ENCODE measurements at places on chromosomes 3 and 15. TPM values are rescaled to one million over a fixed set of nuclear protein-coding genes. Genes with fewer than 3 reads are reported as not detected.

DNA sequence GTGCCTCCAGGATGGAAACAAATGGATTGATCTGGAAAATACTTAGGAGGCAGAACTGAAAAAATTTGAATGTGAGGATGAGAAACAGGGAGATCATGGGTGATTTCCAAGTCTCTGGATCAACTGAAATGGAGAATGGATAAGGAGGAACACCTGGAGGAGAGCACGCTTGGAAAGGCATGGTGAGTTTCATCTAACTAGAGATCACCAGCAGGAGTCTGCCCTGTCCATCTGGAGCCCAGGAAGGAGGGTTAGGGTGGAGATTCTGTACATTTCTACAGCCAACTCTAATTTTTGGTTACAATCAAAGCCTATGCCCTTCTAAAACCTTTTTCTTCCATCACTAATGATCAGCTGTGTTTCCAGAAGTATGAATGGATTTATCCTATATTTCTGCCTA is 995.9 kb upstream of the CFAP20DC start:
- no peak for DNase-seq
- H3K4me3 ChIP-seq, result no peak overlapping the region
- peak overlapping the region; percentile 64 for H3K27ac ChIP-seq
- peaks cover 43% of the 10 kb centered on the region for H3K36me3 ChIP-seq
- H3K4me1 ChIP-seq, result peaks cover 66% of the 10 kb centered on the region
- H3K27me3 ChIP-seq, result no peaks in the 10 kb centered on the region

Gene GOLGA6L7
- total RNA-seq, result not detected

Gene SST
- total RNA-seq, result not detected

- H3K4me3 ChIP-seq, result no peak overlapping the region
- no peak for DNase-seq
- H3K27ac ChIP-seq, result no peak overlapping the region
- H3K27me3 ChIP-seq, result peaks cover 3% of the 10 kb centered on the region
- no peaks in the 10 kb centered on the region for H3K36me3 ChIP-seq
- H3K4me1 ChIP-seq, result no peaks in the 10 kb centered on the region
These were observed 5.1 kb upstream of the TM4SF1 start for GRCh38 chr3:149382518-149382917.

GRCh38 chr15:51223771-51224229 is 114.6 kb downstream of the CYP19A1 start:
- no peak overlapping the region for H3K4me3 ChIP-seq
- H3K27me3 ChIP-seq, result peaks cover 11% of the 10 kb centered on the region
- no peaks in the 10 kb centered on the region for H3K36me3 ChIP-seq
- H3K27ac ChIP-seq, result no peak overlapping the region
- H3K4me1 ChIP-seq, result peaks cover 6% of the 10 kb centered on the region

- no peak overlapping the region for H3K4me3 ChIP-seq
- no peaks in the 10 kb centered on the region for H3K36me3 ChIP-seq
- H3K4me1 ChIP-seq, result no peaks in the 10 kb centered on the region
- H3K27ac ChIP-seq, result no peak overlapping the region
- no peak for DNase-seq
- H3K27me3 ChIP-seq, result peaks cover 3% of the 10 kb centered on the region
These were observed 1163.5 kb downstream of the ROBO1 start for GRCh38 chr3:78604341-78604740.

DNA sequence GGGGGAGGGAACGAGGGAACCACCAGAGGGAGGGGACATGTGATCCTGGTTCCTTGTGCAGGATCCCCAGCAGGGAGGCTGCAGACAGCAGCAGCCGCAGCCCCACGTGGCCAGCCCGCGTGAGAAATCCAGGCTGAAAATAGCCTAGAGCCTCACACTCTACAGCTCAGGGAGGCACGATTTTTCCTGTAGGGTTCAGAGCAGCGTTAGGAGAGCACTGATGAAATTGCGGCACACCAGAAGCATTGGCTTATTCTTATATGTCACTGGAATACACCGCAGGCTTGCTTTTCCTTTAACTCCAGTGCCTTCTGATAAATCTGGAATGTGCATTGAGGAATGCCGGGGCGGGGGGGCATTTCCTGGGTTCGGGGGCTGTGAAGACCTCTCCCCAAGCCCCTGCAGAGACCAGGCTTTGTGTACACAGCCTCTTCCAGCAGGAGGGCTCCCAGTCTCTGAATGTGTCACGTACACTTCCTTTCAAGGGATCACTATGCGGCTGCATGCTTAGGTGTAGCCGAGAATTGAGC is 193.0 kb downstream of the ATP10A start:
- no peaks in the 10 kb centered on the region for H3K4me1 ChIP-seq
- peaks cover 18% of the 10 kb centered on the region for H3K27me3 ChIP-seq
- no peak overlapping the region for H3K4me3 ChIP-seq
- no peak overlapping the region for H3K27ac ChIP-seq
- no peaks in the 10 kb centered on the region for H3K36me3 ChIP-seq

Gene NLGN1
- total RNA-seq, result not detected

DNA sequence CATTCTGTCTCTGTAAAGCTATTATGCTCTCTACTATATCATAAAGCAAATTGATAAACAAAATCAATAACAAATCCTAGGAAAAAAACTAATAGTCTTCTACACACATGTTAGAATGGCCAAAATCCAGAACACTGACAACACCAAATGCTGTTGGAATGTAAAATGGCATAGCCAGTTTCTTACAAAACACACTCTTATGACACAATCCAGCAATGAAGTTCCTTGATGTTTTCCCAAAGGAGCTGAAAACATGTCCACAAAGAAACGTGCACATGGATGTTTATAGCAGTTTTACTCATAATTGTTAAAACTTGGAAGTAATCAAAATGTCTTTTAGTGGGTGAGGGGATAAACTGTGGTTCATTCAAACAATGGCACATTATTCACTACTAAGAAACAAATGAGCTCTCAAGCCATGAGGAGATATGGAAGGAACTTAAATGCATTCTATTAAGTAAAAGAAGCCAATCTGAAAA is 32.7 kb downstream of the CADM2 start:
- H3K4me3 ChIP-seq, result no peak overlapping the region
- no peak for DNase-seq
- H3K27ac ChIP-seq, result no peak overlapping the region
- no peaks in the 10 kb centered on the region for H3K27me3 ChIP-seq

- H3K4me3 ChIP-seq, result peak overlapping the region; percentile 15
- H3K36me3 ChIP-seq, result peaks cover 8% of the 10 kb centered on the region
- peaks cover 78% of the 10 kb centered on the region for H3K4me1 ChIP-seq
- no peaks in the 10 kb centered on the region for H3K27me3 ChIP-seq
These were observed 33.6 kb downstream of the AKAP13 start for GRCh38 chr15:85414037-85414436.

DNA sequence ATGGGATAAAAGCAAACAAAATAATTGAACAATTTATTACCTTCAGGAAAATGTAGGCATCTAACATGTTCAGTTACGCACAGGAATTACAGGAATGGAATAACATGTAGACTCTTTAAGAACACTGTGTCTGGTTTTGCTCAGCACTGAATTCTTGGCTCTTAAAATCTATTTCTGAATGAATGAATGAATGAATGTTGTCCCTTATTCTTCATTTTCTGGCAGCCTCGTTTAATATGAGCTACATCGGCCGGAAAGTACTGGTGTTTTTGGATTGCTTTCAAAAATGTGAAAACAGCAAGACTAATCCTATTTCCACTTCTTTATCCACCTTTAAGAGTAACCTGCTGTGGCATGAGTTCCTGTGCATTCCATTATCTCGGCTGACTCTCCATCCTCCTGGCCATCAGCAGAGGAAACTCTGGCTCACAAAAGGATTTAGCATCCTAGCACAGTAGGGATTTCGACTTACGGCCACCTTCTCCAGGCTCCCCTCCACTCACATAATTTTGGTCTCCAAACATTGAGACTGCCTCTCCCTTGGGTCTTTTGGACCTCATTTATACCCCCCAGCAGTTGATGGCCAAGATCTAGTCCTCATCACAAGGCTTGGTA is 145.3 kb downstream of the FOXP1 start:
- peak overlapping the region; percentile 72 for H3K27ac ChIP-seq
- DNase-seq, result no peak
- H3K27me3 ChIP-seq, result no peaks in the 10 kb centered on the region
- H3K36me3 ChIP-seq, result peaks cover 13% of the 10 kb centered on the region
- H3K4me1 ChIP-seq, result peaks cover 89% of the 10 kb centered on the region
- H3K4me3 ChIP-seq, result no peak overlapping the region

GRCh38 chr3:49536875-49537533 is 17.3 kb upstream of the BSN start:
- H3K27me3 ChIP-seq, result no peaks in the 10 kb centered on the region
- no peak for DNase-seq
- peaks cover 4% of the 10 kb centered on the region for H3K36me3 ChIP-seq
- no peaks in the 10 kb centered on the region for H3K4me1 ChIP-seq
- no peak overlapping the region for H3K4me3 ChIP-seq

GRCh38 chr3:184738982-184739381 is 27.1 kb upstream of the MAGEF1 start:
- H3K27ac ChIP-seq, result no peak overlapping the region
- peaks cover 7% of the 10 kb centered on the region for H3K4me1 ChIP-seq
- DNase-seq, result no peak
- H3K4me3 ChIP-seq, result no peak overlapping the region

Gene C3orf49
- total RNA-seq, result not detected

Gene CPLX3
- total RNA-seq, result 0.11 TPM

Gene TTC21A
- total RNA-seq, result 2.3 TPM

- peaks cover 19% of the 10 kb centered on the region for H3K27me3 ChIP-seq
- H3K4me3 ChIP-seq, result no peak overlapping the region
- H3K36me3 ChIP-seq, result no peaks in the 10 kb centered on the region
- no peak overlapping the region for H3K27ac ChIP-seq
- H3K4me1 ChIP-seq, result no peaks in the 10 kb centered on the region
These were observed 10.5 kb upstream of the TM4SF18 start for GRCh38 chr3:149343951-149344350.

- H3K4me1 ChIP-seq, result no peaks in the 10 kb centered on the region
- peaks cover 2% of the 10 kb centered on the region for H3K27me3 ChIP-seq
- no peak overlapping the region for H3K4me3 ChIP-seq
- H3K36me3 ChIP-seq, result no peaks in the 10 kb centered on the region
These were observed 134.8 kb downstream of the FBLN2 start for GRCh38 chr3:13683772-13684171.

Gene ZBTB11
- total RNA-seq, result 25.1 TPM

Gene LINGO1
- not detected for total RNA-seq

Gene PLCB2
- 67.9 TPM for total RNA-seq

- DNase-seq, result no peak
- no peaks in the 10 kb centered on the region for H3K4me1 ChIP-seq
- no peak overlapping the region for H3K27ac ChIP-seq
- H3K4me3 ChIP-seq, result no peak overlapping the region
These were observed 2.6 kb downstream of the LTF start for GRCh38 chr3:46462111-46462510.

GRCh38 chr3:9747267-9747666 is 2.5 kb upstream of the OGG1 start:
- peak overlapping the region; percentile 55 for H3K27ac ChIP-seq
- no peak overlapping the region for H3K4me3 ChIP-seq
- H3K36me3 ChIP-seq, result peaks cover 70% of the 10 kb centered on the region
- no peaks in the 10 kb centered on the region for H3K27me3 ChIP-seq

GRCh38 chr15:82992436-82992998 is 6.5 kb downstream of the RAMAC start:
- no peak for DNase-seq
- H3K27ac ChIP-seq, result no peak overlapping the region
- no peak overlapping the region for H3K4me3 ChIP-seq
- H3K36me3 ChIP-seq, result peaks cover 25% of the 10 kb centered on the region

DNA sequence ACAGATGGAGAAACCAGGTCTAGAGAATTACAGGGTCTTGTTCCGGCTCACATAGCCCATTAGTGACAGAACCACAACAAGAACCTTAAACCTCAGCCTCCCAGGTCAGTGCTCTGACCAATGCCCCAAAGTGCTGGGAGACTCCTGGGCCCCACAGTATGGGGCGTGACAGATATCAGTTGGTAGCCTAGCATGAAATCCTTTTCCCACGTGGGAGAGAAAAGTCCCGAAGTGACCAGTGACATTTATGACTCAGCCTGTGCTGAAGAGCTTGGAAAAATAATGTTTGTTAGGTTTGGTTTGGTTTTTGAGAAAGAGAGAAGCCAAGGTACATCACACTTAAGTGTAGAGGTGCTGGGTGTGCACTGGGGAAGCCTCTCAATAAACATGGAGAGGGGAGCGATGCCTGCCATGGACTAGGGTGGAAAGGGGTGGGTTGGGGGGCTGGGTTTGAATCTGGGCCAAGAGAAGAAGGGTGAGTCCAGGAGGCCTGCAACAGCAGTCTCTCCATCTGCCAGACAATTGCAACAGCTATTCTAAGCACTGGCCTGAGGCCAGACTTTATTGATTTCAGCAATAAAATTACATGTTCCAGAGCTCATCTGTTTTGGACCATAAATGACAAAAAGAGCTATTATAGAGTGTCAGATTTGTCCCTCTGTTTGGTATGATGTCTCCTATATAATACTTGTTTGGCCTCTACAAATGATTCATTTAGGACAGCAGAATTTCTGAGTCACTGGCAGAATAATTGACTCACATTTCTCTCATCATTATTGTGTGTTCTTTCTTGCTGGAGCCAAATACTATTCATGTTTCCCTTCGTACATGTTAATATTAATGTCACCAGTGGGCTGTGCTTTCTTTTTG is 43.4 kb downstream of the C2CD4A start:
- no peak for DNase-seq
- H3K4me1 ChIP-seq, result peaks cover 16% of the 10 kb centered on the region
- no peak overlapping the region for H3K4me3 ChIP-seq
- no peaks in the 10 kb centered on the region for H3K36me3 ChIP-seq
- H3K27ac ChIP-seq, result peak overlapping the region; percentile 73

Gene ROPN1
- total RNA-seq, result not detected

Gene MAGI1
- total RNA-seq, result 0.18 TPM

GRCh38 chr3:159763011-159763601 is 225.5 kb upstream of the IL12A start:
- DNase-seq, result peak; percentile 52
- H3K27ac ChIP-seq, result no peak overlapping the region
- no peaks in the 10 kb centered on the region for H3K36me3 ChIP-seq
- peak overlapping the region; percentile 57 for H3K4me3 ChIP-seq

- H3K27ac ChIP-seq, result peak overlapping the region; percentile 92
- peaks cover 56% of the 10 kb centered on the region for H3K4me1 ChIP-seq
- no peak for DNase-seq
- peak overlapping the region; percentile 95 for H3K4me3 ChIP-seq
- no peaks in the 10 kb centered on the region for H3K27me3 ChIP-seq
These were observed 2.5 kb downstream of the UBP1 start for GRCh38 chr3:33437556-33438283.

Gene HTR3E
- total RNA-seq, result not detected

GRCh38 chr3:172711454-172711795 is 558 bp upstream of the NCEH1 start:
- H3K36me3 ChIP-seq, result no peaks in the 10 kb centered on the region
- peak overlapping the region; percentile 94 for H3K4me3 ChIP-seq
- peaks cover 18% of the 10 kb centered on the region for H3K4me1 ChIP-seq
- H3K27me3 ChIP-seq, result no peaks in the 10 kb centered on the region
- peak overlapping the region; percentile 58 for H3K27ac ChIP-seq

DNA sequence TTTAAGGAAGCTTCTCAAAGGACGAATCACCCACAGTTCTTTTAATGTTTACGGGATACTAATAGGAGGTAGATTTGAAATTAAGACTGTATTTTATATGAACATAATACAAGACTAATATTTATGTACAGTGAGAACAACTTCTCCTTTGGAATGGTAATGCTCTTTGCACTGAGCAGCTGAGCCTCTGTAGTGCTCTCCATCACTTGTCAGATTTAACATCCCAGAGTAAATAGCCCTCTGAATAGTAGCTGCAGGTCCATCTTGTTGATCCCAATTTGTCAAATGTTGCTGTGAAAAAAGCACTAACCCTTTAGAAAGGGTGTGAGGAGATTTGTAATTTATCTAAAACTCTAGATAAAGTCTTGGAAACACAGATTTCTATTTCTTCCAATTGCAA is 351.4 kb upstream of the KCNMB2 start:
- H3K4me1 ChIP-seq, result no peaks in the 10 kb centered on the region
- H3K4me3 ChIP-seq, result no peak overlapping the region
- no peak for DNase-seq
- no peaks in the 10 kb centered on the region for H3K36me3 ChIP-seq
- no peak overlapping the region for H3K27ac ChIP-seq

Gene TICRR
- total RNA-seq, result 28.9 TPM
